Activated T-cell treated with anti-CD3 and anti-CD28 coated beads for 4 hours (primary cell): ENCODE measurements at places on chromosomes 3 and 15.

GRCh38 chr15:100809151-100809550 is 70.5 kb upstream of the ALDH1A3 start:
- no peak for DNase-seq

GRCh38 chr3:25785826-25786225 is 2.6 kb upstream of the NGLY1 start:
- no peak for DNase-seq

- DNase-seq = no peak
Observed at GRCh38 chr3:9887480-9887879, 2.9 kb upstream of the JAGN1 start.

- DNase-seq = no peak
Observed at GRCh38 chr3:26498271-26498670, 124.3 kb upstream of the LRRC3B start.

DNA sequence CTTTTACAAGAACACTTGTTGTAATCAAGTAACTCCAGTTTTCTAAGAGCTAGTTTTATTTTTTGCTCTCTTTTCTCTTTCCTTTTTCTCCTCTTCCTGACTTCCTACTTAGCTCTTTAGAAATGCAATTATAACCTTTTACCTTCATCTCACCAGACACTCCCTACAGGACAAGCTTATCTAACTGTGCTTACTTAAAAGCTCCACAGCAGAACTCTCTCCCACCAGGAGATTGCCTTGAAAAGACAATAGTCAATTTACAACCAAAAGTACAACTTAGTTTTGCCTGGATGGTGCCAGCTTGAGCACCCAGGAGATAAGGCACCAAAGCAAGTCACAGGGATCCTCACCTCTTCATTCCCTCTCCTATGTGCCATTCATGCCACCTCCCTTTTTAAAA is 573.8 kb upstream of the LMCD1 start:
- no peak for DNase-seq

GRCh38 chr3:23324745-23325144 is 121.6 kb downstream of the UBE2E2 start:
- no peak for DNase-seq
